ENCODE measurements at places on chromosomes 3 and 15.

DNA sequence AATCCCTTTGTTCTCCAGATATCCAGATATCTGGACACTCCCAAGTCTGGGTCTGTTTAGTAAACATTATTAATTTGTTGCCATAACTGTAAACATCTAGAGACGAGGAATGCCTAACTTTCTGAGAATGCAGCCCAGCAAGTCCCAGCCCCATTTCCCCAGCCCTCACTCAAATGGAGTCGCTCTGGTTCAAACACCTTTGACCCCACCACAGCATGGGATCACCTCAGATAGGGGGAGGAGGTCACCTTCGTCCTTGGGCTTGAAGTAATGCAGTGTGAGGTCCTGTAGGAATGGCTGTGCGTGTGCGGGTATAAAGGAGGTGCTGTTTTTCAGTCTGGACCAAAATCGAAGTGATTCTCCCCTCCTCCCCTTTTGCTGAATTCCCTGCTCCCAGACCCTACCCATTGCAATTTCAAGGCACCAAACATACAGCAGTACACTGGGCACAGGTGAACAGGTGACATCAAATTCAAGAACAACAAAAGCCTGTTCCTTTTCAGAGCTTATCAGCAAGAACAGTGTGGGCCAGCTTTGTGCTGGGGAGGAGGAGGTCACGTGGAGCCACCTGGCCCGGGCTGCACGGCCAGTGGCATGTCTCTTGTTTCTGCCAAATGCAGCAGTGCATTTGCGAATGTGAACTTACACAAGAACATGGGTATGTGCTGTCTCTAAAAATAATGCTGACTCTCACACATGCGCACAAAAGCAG is 57.5 kb upstream of the TRPM1 start:
- no peak for DNase-seq

GRCh38 chr3:175274474-175275218 is 415.5 kb downstream of the NAALADL2 start:
- DNase-seq: no peak

DNA sequence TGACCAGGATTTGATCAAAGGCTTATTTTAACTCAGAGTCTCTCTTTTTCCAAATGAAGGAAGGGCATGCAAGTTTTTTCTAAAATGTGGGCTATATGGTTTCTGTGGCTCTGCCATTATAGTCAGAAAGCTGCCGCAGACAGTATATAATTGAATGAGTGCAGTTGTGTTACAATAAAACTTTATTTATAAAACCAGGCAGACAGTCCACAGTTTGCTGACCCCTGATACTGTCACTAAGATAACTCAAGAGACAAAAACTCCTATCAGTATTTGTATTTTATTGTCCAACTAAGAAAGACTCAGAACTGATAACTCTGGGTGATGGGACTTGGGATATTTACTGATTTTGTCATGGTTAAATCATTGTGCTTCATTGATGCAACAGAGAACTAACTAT is 4.9 kb downstream of the ALDH1A2 start:
- no peak for DNase-seq

GRCh38 chr3:162842549-162843216 is 1346.1 kb downstream of the OTOL1 start:
- no peak for DNase-seq

GRCh38 chr15:41603941-41604911 is 45.2 kb downstream of the TYRO3 start:
- peak; percentile 69 for DNase-seq

DNA sequence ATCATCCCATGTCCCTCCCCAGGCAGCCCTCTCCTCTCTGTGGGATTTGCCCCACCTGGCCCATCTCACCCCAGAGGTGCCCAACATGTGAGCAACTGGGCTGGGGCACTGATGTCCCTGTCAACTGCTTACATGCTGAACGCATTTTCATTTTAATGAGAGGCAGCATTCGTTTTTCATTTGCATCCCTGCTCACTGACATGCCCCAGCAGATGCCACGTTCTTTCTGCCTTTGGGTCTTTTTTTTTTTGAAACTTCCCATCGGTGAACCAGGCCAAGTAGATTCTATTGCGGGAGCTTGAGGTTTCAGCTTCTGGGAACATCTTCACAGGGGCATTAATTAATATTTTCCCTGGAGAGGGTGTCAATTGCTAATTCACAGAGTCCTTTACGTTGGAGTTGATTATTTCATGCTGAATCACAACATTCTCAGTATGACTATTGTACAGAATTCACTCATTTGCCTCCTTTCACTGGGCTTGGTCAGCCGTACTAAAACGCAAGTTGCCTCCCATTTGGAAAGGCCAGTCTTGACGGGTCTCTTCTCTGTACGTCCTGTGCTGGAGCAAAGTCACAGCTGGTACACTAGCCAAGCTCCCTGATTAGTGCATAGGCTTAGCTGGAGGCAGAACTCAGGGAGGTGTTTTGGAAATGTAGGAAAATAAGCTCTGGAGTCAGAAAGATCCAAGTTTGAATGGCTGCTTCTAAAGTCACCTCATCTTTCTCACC is 69.8 kb downstream of the CHRNA7 start:
- no peak for DNase-seq

DNA sequence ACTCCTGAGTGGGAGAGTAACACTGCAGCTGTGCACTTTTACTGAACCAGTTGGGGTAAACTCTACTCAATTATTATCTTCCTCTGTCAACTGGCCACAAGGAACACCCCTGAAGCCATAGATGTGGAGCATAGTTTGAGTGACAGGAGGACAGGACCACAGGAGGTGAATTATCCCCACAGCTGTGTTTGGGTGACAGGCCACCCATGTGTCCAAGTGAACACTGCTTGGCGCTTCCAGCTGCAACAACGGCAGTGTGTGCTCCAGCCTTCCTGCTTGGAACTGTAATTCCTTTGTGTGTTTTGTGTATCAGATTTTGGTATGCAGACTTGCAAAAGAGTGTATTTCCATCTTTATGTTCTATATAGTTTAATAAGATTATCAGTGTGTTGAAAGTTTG is 20.2 kb upstream of the TSPAN3 start:
- no peak for DNase-seq

DNA sequence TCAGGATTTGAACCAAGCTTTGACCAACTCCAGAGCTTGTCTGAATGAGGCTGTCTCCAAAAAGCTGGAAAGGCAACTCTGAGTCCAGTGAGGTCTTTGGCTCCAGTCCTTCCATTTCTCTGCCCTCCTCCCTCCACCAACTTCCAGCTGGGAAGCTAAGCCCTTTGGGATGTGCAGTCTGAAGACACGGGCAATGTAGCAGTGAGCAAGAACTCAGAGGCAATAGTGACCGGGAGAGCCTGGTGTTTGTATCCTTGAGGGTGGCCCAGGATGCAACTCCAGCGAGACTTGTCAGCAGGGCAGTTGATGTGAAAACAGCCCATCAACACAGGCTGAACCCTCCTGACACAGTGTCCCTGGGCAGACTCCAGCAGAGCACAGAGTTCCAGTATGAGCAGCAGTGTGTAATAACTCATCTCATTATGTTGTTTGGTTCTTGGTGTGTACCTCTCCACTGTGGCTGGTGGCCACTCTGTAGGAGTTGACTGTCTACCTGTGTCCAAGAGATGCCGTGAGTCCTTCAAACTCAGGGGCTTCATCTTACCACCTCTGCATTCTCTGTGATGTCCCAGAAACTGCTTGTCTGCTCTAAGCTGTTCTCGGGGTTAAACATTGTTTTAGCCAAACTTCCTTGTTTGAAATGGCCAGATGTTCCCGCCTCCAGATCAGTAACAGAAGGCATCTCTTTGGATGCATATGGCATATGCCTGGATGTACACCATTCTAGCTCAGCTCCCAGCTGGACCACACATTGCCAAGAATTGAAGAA is 6.6 kb downstream of the CDCP1 start:
- DNase-seq: no peak

DNA sequence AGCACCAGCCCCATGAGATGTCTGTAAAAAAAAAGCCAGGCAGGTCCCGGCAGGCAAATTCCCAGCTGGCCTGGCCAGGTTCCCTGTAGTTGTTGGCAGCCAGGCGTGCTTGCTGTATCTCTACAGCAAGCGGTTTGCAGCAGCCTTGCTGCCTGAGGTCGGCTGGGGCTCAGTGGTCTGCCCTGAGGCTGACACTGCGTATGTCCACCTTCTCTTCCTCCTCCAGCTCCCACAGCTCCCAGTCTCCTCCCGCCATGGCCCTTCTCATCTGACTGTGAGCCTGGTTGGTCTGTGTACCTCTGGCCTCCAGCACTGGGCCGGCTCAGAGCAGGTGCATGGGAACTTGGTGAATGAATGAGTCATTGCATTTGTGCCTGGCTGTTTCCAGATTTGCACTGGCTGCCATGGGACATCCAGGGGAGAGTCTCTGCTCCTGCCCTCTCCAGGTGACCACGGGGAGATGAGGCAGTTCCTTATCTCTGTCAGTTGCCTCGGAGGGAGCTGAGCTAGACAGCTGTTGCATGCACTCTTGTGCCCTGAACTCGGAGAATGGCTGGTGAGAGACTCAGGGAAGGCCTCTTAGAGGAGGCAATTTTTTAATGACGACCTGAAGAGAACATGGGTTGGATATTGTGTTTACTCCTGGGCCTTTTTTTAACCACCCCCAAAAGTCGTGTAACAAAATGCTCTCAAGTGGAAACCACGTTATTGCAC is 43.0 kb downstream of the SPSB4 start:
- DNase-seq: no peak

DNA sequence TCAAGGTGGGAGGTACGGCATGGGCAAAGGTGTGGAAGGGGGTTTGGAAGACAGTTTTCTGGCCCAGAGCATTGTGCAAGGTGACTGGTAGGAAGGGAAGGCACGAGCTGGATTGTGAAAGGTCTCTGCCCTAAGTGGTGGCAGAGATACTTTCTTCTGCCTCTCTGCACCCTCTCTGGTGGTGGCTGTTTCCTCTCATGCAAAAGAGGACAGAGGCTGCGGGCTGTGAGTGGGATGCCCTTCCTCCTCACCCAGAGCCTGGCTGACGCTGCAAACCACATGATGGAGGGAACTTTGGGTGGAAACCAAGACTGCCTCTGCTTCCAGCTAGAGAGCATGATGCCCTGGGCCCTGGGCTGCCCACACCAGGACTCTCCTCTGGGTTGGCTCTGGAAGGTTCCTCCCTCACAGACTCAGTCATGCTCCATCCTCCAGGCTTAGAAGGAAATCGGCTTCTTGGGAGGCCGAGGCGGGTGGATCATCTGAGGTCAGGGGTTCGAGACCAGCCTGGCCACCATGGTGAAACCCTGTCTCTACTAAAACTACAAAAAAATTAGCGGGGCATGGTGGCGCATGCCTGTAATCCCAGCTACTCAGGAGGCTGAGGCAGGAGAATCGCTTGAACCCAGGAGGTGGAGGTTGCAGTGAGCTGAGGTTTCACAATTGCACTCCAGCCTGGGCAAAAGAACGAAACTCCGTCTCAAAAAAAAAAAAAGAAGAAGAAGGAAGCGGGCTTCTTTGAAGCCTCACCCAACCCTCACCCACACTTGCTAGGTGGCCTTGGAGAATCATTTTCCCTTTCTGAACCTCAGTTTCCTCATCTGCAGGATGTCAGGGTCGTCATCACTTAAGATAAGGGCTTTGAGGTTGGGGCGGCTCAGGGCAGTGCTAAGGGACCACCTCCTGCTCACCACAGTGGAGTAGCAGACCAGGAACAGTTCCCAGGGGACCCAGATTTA is 8.3 kb downstream of the PSTPIP1 start:
- peak; percentile 84 for DNase-seq

GRCh38 chr3:64638981-64639481 is 48.8 kb downstream of the ADAMTS9 start:
- DNase-seq: no peak

DNA sequence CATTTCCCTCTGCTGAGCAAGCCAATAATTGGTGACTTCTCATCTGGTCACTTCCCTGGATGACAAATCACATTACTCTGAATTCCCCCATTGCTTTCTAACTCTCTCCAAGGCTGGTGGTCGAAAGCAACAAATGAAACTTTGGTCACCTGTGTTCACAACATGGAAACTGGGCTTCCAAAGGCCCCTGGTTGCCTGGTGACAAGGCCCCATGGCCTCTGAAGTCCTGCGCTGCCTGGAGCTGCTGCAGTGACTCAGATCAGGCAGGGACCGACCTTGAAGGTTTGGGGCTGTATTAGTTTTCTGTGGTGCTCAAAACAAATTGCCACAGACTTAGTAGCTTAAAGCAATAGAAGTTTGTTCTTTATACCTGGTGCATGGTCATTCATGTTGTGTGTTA is 345.3 kb downstream of the WDR72 start:
- no peak for DNase-seq

- DNase-seq: no peak
These were observed 143.1 kb downstream of the CDIN1 start for GRCh38 chr15:36722555-36722954.

GRCh38 chr3:40377822-40378221 is 9.2 kb upstream of the ENTPD3 start:
- DNase-seq: no peak

- DNase-seq: no peak
These were observed 361 bp upstream of the STXBP5L start for GRCh38 chr3:120907659-120908029.

DNA sequence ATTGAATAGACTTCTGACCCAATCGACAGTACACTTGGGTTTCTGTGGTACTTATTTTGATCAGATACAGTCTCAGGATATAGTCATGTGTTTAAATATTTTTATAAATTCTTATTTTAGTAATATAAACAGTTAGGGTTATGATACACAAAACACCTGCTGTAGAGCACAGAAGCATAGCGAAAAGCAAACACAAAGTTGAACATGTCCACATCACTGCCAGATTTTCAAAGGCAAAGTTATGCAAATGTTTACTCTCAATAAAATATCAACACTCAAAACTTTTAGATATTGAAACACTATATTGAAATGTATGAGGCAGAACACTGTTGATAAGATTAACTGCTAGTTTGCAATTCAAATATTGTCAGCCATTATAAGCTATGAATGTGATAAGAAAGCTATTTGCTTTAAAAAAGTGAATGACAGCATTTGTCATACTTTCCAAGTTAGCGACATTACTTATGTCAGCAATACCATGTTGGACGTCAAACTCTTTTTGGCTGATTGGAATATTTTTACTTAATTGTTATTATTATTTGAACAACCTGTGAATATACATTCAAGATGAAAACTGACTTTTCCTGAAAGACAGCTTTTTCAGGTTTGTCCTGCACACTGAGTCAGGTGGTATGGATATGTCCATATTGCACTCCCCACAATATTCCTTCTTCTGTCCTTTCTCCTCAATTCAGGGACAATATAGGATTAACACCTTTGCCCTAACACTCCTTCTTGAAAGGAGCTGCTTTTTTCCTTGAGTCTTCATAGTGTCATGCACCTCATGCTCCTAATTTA is 367.1 kb downstream of the EPHA3 start:
- DNase-seq: no peak

- no peak for DNase-seq
These were observed 630.8 kb upstream of the GBE1 start for GRCh38 chr3:82392203-82392775.

- DNase-seq: no peak
These were observed 419.1 kb downstream of the TIGIT start for GRCh38 chr3:114712728-114713492.
